ENCODE measurements at places on chromosomes 16 and 17.

DNA sequence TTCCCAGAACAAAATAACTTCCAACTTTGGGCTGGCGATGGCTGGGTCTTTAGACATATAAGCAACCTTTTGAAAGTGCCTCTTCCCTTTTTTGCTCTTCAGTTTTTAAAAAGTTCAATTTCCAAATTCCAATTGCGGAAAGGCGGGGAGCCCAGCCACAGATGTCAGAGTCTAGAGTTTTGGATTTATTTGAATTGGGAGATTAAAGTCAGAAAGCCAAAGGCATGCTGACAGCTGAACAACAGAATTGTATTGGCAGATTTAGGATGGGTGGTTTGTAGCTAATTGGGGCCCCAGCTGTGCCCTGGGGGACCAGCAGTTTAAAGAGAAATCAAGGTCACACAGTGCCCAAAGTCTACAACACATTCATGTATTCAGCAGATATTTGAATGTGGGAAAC, 10.5 kb downstream of the YPEL2 start:
- no peak for DNase-seq

- DNase-seq = no peak
Observed at GRCh38 chr16:11138022-11138768, 117.8 kb downstream of the SOCS1 start.

- no peak for DNase-seq
Observed at GRCh38 chr17:72408641-72409040, 287.8 kb downstream of the SOX9 start.

DNA sequence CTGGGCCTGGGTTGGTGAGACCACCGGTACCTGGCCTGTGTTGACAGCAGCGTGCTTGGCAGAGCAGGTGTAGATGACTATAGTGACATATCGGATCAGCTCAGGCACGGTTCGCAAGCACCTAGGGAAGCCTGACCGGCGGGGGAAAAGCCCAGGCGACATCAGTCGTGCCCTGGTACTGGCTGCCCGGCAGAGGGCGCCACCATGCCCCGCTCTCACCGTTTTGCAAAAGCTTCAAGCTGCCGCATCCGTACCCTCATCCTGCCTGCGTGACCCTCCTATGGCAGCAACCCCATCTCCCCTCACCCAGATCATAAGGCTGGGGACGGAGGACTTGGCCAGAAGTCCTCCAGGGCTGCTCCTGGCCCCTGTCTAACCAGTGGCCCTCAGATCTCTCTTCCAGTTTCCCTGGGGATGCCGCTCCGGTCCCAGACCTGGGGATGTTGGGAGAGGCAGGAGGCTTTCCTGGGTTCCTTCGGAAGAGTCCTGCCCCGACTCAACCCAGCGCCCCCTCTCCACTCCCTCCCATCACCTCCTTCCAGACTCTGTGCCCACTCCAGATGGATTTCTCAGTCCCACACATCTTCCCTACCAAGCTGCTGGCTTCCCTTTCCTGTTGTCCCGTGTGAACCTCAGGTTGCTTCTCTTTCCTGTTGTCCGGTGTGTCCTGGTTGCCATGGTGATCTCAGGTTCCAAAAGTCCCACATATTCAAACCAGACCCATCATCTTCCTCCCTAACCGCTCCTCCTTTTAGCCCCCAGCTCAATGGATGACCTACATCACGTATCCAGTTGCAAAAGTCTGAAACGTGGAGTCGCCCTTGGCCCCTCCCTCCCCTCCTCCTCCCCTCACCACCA, 13.7 kb downstream of the ALOX12B start:
- DNase-seq = no peak
